ENCODE measurements at places on chromosomes 2 and 18. TPM values are rescaled to one million over a fixed set of nuclear protein-coding genes. Genes with fewer than 3 reads are reported as not detected.
A peak's percentile ranks its signal among the peaks of the same experiment; 100 is the strongest.

DNA sequence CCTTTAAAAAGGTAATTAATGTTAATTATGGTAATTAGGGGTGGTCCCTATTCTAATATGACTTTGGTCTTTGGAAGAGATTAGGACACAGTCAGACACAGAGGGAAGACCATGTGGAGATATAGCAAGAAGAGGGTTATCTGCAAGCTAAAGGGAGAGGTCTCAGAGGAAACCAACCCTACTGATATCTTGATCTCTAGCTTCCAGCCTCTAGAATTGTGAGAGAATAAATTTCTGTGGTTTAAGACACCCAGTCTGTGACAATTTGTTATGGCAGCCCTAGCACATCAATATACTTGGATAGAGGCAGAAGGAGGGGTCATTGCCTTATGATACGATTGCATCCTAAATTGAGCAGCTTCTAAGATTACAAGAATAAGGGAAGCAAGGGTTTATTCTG is 21.3 kb upstream of the NT5C1B start:
- DNase-seq: no peak

Gene TUBB8B
- 0.36 TPM for total RNA-seq

DNA sequence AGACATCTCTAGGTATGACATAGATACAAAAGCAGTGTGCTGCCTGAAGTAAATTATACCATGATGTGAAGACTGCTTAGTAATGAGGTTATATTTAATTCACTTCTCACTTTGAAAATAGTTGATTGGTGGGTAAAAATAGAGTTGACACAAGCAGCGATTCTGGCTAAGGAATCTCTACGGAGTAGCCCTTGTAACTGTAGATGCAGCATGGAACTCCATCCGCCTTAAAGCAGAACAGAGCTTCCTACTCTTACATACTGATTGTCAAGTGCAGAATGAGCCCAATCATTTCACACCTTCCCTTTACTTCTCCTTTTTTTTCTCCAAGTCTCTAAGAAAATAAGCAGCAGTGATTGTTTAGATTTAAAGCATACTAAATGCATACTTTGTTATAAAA is 1594.6 kb upstream of the SLC39A10 start:
- DNase-seq: no peak

- DNase-seq: no peak
Observed at GRCh38 chr2:159637988-159638501, 21.7 kb upstream of the BAZ2B start.

- peak; percentile 18 for DNase-seq
Observed at GRCh38 chr2:172680436-172681068, 55.1 kb upstream of the RAPGEF4 start.

All from neural progenitor cell (in vitro differentiated cells).